ENCODE measurements at places on chromosomes 16 and 17. TPM values are rescaled to one million over a fixed set of nuclear protein-coding genes. Genes with fewer than 3 reads are reported as not detected.

NTHL1 gene
- total RNA-seq = 90.5 TPM

TMEM98 gene
- 23.8 TPM for total RNA-seq

SULT1A2 gene
- 1.0 TPM for total RNA-seq

IFI35 gene
- total RNA-seq = 20.1 TPM

TPSD1 gene
- not detected for total RNA-seq
